ENCODE measurements at places on chromosomes 6 and 20.
A peak's percentile ranks its signal among the peaks of the same experiment; 100 is the strongest.

GRCh38 chr6:18920701-18921100 is 533.6 kb downstream of the RNF144B start:
- no peak for DNase-seq

GRCh38 chr20:39289316-39289715 is 327.2 kb downstream of the DHX35 start:
- DNase-seq = no peak

GRCh38 chr6:145643760-145644159 is 91.6 kb downstream of the EPM2A start:
- DNase-seq = no peak

DNA sequence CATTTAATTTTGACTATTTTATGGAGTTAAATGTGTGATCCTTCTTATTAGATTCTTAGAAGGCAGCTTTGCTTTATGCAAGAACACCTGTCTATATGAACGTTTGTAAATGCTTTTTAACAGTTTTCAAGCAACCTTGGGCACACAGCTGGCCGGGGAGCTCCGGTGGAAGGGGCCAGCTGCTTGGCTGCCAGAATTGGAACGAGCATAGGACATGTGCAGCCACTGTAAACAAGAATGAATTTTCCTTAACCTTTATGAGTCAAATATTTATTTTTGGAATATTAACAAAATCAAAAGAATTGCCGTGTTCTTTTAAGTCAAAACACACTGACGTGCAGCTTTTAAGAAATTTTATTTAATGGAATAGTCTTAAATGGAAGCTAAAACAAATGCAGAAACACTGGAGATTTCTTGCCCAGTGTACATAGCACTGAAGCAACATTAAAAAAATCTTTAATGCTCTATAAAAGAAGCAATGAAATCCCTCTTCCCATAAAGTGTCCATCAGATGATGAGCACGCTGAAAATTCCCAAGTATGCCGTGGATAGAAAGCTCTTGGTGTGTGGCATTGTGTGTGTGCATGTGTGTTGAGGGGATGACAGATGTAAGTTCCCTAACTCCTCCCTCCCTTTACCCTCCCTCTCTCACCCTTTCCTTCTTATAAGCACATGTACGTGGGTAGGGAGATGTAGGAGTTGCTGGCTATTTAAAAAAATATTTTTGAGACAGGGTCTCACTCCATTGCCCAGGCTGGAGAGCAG is 208.9 kb upstream of the EXOC2 start:
- no peak for DNase-seq

- no peak for DNase-seq
These were observed 21.0 kb downstream of the BLOC1S5 start for GRCh38 chr6:8043221-8043620.

DNA sequence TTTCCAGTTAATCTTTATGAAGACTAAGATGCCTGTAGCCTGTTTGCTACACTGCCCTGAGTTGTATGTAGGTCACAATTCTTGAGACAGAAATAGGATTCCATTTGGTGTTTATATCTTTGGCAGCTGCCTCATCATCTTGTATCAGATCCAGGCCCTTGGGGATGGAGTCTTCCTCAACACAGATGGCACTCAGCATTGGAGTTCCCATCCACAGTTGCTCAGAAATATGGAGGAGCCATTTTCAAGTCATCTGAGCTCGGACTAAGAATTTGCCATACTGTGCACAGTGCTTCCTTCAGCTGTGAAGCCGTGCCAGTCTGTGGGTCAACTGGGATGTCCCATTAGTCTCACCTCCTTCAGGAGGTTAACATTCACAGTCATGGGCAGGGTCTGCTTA is 156.6 kb downstream of the ZDHHC14 start:
- DNase-seq = no peak

- DNase-seq = peak; percentile 16
These were observed 11.4 kb downstream of the DDX27 start for GRCh38 chr20:49230561-49231133.

DNA sequence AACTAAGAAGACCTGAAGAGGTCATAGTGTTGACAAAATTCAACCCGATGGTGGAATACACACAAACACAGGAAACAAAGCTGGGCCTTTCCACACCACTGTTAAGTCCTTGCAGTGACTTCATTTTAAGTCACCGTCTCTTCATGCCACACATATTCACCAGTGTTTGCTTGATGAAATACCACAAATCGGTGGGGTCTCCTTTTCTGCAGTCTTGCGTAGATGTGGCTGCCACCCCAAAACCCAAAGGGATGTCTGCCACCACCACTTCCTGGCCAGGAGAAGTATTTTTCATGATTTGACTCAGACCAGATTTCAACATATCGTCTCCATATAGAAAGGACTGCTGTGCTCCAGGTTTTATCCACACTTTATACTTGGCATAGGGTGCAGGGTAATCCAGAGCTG is 11.0 kb upstream of the COL10A1 start:
- DNase-seq = no peak

DNA sequence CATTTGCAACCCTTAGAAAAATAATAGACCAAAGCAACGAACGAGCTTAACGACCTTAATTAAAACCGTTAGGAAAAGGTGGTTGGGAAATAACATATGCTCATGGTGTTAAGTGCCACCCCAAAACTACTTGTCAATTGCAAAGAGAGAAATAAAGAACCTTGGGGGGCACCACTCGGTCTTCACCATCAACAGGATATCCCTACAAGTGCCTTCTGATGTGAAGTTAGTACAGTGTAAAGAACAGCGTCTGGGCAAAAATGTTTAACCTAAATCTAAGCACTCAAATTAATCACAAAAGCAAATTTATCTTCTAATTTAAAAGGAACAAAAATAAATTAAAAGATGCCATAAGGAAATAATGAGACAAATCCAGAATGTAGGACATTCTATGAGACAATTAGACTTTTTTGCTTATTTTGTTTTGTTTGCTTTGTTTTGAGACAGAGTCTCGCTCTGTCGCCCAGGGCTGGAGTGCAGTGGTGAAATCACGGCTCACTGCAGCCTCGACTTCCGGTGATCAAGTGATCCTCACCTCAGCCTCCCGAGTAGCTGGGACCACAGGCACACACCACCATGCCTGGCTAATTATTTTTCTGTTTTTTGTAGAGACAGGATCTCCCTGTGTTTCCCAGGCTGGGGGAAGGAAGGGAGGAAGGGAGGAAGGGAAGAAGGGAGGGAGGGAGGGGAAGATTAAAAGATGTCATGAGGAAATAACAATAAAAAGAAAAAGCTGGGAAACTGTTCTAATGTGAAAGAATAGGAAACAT is 41.3 kb upstream of the BTN3A2 start:
- DNase-seq = no peak

DNA sequence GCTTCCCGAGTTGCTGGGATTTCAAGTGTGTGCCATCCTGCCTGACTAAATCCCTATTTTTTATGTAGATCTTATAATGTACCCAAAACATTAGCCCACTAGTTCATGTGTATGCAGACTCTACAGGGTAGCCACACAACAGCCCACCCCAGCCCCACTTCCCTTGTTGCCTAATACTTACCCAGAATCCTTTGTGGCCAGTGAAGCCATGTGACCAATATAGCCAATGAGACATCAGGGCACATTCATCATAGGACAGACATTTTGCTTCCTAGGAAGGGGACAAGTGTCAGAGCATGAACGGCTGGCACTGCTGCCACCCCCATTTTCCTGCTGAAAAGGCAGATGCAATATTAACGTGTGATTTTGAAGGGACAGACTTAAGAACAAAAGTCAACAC is 36.0 kb upstream of the TCP11 start:
- no peak for DNase-seq

DNA sequence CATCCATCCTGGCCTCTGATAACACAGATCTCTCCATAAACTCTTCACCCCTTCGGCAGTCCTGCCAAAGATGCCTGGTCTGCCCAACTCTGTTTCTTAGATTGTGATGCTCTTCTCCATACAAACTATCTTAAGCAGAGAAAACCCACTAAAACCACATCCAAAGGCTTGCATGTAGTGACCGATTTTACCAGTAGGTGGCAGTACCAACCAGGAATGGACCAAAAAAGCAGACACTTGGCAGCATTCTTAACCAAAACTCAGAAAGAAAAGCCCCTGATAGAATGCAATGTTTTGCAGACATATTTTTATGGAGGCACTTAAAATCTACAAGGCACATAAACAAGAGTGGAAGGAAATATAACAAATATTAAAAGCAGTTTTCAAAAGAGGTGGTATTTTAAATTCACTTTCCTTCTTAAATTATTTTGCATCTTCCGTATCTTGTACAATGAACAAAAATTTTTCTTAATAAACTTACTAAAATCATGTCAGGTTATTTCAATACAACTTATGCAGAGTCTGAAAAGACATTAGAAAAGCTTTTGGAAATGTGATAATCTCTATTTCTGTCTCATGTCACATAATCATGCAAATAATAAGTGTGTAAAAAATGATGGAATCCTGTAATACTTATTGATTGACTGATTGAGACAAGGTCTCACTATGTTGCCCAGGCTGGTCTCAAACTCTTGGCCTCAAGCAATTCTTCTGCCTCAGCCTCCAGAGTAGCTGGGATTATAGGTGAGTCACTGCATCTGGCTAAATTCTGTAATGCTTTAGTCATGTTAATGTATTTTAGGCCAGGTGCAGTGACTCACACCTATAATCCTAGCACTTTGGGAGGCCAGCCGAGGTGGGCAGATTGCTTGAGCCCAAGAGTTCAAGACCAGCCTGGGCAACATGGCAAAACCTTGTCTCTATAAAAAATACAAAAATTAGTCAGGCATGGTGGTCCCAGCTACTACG is 29.4 kb downstream of the LRP11 start:
- no peak for DNase-seq

- no peak for DNase-seq
These were observed 101.1 kb upstream of the CDYL start for GRCh38 chr6:4675121-4675520.

GRCh38 chr6:156309017-156309416 is 468.2 kb upstream of the ARID1B start:
- DNase-seq = no peak

- DNase-seq = no peak
These were observed 109.4 kb downstream of the GRM4 start for GRCh38 chr6:34036357-34037069.

DNA sequence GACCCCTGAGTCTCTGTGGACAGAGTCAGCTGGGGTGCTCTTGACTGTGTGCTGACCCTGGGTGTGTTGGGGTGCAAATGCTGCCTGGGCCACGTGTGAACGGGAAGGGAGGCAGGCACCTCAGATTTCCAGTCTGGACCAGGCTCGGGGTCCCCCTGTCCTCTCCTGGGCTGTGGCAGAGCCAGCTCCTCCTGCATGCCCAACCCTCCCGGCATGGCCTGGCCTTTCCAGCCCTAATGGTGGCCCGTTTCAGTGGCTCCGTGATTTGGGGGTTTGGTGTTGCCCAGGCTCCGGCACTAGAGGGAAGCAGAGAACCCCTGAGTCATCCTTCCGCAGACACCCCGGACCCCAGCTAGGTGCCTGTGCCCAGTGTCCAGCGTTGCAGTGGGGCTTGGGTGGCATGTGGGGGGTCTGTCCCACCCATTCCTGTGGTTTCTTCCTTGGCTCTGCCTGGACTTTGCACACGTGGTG is 9.1 kb downstream of the RBM38 start:
- DNase-seq = peak; percentile 64

DNA sequence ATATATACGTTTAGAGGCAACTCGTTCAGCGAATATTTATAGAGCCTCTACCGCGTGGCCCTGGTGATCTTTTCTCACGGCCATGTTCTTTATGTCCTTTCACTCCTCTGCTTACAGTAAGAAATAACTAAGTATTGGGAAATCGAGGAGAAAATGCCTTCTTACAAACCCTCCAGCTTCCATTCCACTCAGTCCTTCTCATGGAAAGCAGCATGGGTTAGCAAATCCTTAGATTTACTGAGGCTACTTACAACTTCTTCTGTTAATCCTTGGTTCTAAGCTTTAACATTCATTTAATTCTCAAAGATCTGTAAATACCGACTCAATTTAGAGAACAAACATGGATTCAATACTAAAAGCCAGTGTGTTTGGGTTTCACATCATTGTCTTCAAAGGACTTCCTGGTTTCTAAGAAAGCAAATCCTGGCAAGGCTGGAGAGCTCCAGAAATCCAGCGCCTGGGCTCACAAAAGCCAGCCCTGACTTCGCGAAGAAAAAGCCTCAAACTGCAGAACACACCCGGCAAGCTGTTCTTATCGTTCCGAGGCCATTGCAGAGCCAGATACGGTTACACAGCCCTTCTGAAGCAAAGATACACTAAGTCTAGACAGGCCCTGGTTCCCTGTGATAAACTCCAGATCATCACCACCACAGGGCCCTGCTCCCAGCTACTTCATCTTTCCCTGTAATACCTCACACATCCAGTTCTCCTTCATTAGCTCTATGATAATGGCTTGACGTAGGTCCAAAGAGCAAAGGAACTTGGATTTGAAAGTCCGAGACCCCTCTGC is 19.2 kb downstream of the AGPAT4 start:
- no peak for DNase-seq

Measured in mucosa of descending colon (tissue), 3 donors.